Left ventricle myocardium superior (tissue), 1 donor: ENCODE measurements at places on chromosomes 1 and 21. TPM values are rescaled to one million over a fixed set of nuclear protein-coding genes. Genes with fewer than 3 reads are reported as not detected.

DNA sequence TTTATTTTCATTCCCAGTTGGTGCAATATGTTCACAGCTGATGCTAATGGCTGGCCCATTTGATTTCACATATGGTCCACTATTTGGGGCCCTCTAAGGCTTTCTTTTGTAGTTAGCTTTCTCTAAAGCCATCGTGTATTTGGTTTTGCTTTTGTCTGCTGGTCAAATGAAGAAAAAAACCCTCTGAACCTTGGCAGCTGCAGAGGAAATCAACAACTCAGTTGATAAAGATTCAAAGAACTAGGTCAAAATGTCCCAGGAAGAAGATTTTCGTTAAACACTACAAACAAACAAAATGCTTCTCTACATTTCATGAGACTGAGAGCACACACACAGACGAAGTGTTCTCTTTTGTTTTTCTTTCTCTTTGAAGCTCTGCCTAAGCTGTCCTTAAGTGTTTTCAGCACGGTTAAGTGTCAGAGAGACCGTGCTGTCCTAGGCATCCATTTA is 655.0 kb downstream of the RWDD3 start:
- DNase-seq, result no peak

DNA sequence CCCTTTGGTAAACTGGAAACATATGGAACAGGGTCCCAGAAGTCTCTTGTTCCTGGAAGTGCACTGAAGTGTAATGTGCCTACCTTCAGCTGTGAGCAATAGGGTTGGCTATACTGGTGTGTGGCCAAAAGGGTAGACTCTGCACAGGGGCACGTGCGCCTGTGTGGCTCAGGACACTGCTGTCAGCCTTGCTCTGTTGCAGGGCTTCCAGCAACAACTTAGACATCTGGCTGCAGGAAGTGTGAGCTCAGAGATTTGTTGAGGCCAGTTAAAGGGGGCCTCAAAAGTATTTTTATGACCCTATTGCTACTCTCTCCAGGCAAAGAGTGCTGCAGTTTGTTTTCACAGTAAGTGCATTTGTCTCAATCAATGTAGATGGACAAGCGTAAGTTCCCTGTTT is 7.5 kb downstream of the CTPS1 start:
- no peak for DNase-seq

DNA sequence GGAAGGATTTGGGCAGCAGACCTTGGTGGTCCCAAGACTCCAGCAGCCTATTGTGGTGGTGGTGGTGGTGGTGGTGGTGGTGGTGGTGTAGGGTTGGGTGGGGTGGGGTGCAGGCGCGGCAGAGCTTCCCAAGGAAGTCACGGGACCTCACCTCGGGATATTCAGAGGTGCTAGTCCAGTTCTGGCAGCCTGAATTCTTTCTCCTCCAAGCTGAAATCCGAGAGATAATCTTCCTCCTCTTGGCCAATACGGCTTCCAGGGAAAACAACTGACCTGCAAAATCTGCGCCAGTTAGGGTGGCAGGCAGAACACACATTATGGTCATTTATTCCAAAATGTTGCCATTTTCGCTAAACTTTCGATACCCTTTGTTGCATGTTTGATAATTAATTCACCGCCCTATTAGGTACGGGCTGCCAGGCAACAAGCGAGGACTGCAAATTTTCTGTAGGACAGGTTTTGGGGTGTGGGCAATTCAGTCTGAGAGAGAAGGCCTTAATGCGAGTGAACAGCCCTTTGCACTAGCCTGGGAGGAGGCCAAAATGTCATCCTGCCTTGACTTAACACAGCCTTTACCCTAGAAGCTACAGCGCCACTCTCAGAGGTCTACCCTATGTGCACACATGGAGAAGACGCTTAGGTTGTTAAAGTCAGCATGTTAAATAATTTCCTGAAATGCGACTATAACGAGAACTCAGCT is 33.2 kb upstream of the BSDC1 start:
- DNase-seq, result no peak

- no peak for DNase-seq
These were observed 480 bp downstream of the DPYD start for GRCh38 chr1:97920276-97920831.

DNA sequence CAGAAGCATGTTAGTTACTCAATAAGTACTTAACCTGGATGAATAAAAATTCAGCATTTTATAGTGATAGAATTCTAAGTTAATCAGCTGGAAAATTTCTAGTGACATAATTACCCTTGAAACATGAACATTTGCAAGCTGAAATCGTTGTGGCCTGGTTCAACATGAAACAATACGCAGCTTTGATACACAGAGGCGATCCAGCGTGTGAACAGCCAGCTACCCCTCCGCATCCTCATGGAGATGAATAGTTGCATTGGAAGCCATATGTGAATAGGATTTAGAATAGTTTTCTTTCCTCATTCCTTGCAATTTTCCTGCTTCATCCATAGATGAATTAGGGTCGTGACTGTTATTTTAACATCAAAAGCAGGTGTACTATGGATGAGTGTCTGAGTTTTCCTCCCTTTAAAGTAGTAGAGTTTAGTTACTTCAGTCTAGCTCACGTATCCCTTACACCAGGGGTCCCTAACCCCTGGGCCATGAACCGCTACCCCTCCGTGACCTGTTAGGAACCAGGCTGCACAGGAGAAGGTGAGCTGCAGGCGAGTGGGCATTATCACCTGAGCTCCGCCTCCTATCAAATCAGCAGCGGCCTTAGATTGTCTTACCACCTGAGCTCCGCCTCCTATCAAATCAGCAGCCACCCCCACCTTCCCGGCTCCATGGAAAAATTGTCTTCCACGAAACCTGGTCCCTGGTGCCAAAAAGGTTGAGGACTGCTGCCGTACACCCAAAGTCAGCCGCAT is 6.2 kb upstream of the TARBP1 start:
- DNase-seq, result no peak

DNA sequence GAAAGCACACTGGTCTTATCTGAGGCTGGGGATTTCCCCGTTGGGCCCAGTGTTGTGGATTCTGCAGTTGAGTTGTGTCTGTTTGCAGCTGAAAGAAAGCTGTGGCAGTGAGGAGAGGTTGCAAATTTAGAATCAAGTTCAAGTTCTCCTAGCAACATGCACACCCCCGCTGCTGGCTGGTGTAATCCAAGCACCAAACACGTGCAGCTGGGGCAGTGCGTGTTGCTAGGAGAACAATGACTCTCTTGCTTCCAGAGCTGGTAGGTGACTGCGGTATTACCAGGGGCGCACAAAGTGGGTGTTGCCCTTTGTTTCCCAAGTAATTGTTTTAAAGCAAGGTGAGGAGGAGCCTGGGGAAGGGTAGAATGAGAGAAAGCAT is 91.5 kb downstream of the IER5 start:
- DNase-seq, result peak; percentile 83

GRCh38 chr1:211632117-211632807 is 43.2 kb downstream of the NEK2 start:
- DNase-seq, result no peak

- DNase-seq, result no peak
These were observed 228.8 kb downstream of the TGFB2 start for GRCh38 chr1:218573925-218574324.

DNA sequence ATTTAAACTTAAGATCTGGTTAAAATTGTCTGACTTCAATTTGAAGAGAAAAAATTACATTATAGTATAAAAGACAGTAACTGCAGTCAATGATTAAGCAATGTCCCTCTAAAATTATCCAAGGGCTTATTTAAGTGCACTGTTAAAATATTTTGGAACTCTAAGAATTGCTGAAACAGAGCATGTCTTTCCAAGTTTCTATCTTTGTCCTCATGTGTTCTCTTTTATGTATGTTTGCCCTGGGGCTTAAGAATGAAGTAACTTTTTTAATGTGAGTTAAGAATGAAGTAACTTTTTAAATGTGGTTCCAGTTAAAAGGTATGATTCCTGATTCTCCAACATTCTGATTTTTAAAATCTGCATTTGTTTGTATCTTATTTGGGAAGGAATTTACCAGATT is 69.0 kb upstream of the MARK1 start:
- DNase-seq, result no peak

DNA sequence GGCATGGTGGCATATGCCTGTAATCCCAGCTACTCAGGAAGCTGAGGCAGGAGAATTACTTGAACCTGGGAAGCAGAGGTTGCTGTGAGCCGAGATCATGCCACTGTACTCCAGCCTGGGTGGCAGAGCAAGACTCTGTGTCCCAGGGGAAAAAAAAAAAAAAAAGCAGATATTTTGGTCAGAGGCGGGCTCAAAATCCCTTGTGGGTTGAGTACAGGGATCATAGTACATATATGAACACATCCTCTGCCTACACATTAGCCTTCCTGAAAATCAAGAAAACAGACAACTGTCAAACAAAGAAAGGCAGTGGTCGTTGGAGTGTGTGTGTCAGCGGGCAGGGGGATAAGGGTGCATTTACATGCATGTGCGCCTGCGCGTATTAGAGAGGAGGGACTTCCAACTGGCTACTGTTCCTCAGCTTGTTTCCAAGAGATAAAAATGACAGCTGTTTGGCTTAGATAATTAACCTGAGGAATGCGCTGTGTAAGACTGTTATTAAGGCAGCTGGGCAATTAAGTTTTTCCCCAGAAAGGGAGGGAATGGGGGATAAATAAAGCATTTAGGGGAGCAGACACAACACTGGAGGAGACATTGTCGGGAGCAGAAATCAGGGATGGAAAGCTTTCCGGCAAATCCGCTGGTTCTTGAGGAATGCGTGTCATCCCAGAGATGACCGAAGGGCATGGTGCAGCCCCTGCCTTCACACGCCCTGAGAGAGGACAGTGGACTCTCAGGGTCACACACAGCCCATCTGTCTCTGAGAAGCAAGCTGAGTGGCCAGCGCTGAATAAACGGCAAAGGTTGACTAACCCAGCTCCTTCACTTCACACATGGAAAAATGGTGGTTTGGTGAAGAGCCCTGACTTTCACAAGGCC is 6.4 kb downstream of the LAMB3 start:
- peak; percentile 64 for DNase-seq

DNA sequence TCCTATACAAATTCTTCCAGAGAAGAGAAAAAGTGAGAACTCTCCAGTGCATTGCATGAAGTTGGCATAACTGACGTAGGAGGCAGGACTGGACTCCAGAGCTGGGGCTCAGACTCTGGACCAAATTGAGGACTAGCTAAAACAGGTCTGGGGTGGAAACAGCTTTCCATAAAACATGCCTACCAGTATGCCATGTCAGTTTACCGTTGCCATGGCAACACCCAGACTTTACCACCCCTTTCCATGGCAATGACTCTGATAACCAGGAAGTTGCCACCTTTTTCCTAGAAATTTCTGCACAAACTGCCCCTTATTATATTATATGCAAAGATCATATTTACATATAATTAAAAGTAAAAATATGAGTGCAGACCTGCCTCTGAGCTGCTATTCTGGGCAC is 8.9 kb upstream of the ZBTB8B start:
- DNase-seq, result no peak

DNA sequence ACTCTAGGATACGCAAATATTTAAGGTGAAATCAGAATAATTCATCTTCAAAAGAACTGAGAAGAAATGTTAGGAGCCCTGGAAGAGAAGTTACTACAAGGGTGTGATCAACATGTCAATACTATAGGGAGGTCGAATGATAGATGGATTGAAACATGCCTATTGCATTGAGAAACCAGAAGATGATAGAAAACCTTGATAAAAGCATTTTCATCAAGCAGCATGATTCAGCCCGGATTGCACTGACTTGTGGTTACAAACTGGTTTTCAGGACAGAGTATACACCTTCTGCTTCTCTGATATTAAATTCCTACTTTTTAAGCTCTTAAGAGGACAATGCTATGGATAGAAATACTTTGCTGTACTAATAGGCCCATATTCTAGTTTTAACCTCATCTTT is 164.2 kb downstream of the FMN2 start:
- DNase-seq, result no peak

DNA sequence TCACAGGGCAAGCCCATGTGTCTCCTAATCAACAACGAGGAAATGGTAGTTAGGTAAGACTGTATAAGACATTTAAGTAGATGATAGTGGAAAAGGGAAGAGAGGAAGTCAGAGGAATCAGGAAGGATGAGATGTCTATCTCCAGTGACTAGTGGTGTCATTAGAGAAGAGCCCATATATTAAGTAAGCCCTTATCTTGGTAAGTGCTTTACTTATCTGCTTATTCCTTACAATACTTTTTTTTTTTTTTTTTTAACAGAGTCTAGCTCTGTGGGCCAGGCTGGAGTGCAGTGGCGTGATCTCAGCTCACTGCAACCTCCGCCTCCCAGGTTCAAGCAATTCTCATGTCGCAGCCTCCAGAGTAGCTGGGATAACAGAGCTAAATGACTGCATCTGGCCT is 29.5 kb downstream of the RNF11 start:
- no peak for DNase-seq

GRCh38 chr1:61647142-61647541 is 77.8 kb downstream of the TM2D1 start:
- no peak for DNase-seq

- no peak for DNase-seq
These were observed 65.7 kb upstream of the MORC3 start for GRCh38 chr21:36254106-36254941.

- no peak for DNase-seq
These were observed 2.3 kb downstream of the HIPK1 start for GRCh38 chr1:113931451-113931851.

GRCh38 chr1:213357403-213357802 is 306.4 kb downstream of the RPS6KC1 start:
- no peak for DNase-seq

GRCh38 chr21:14519000-14519399 is 27.1 kb downstream of the SAMSN1 start:
- no peak for DNase-seq

- DNase-seq, result no peak
These were observed 50.4 kb downstream of the PRPF38A start for GRCh38 chr1:52454779-52455178.

DNA sequence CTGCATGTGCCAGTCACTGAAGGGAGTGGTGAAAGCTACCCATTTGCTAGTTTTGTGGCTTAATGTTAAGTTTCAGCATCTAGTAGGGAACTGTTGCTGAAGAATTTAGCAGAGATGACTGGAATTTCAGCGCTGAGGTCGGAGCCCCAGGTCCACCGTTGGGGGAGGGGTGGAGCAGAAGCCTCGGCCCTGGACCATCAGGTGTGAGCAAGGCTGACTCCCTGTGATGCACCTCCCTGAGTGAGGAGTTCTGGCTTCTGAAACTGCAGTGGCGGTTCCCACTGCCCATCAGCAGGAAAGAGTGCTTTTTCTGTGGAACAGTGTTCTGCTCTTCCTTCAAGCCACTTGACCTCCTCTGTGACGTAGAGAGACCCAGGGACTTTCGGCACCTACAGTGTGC is 1.3 kb downstream of the NOS1AP start:
- no peak for DNase-seq

Gene ASH1L
- total RNA-seq, result 41.1 TPM

Gene PTAFR
- 2.2 TPM for total RNA-seq

Gene PAPPA2
- 0.45 TPM for total RNA-seq

Gene OR6K3
- not detected for total RNA-seq

Gene CORT
- total RNA-seq, result not detected

Gene FGR
- 4.7 TPM for total RNA-seq

Gene ARMH1
- total RNA-seq, result 0.92 TPM

Gene KRTAP7-1
- not detected for total RNA-seq

Gene HFM1
- total RNA-seq, result 1.3 TPM

Gene ATP1A2
- 243 TPM for total RNA-seq

Gene PADI4
- 0.67 TPM for total RNA-seq

Gene PLOD1
- total RNA-seq, result 64.4 TPM

Gene REN
- total RNA-seq, result not detected

Gene GBP6
- not detected for total RNA-seq
